Endothelial cell (in vitro differentiated cells): ENCODE measurements at places on chromosomes 6 and 20.
A peak's percentile ranks its signal among the peaks of the same experiment; 100 is the strongest.

DNA sequence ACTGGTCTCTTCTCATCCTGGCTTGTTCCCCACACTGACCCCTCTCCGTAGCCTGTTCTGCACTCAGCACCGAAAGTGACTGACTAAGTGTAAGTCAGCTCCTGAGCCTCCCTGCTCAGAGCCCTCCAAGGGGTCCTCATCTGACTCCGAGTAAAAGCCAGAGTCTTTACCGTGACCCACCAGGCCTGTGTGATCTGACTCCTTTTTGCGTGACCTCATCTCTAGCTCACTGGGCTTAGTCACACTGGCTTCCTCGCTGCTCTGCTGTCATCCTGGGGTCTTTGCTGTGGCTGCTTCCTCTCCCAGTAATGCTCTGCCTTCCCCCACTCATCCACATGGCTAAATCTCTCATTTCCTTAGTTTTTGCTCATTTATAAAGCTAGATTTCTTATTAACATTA lies 116.6 kb downstream of the PLCB4 start:
- no peak for DNase-seq

DNA sequence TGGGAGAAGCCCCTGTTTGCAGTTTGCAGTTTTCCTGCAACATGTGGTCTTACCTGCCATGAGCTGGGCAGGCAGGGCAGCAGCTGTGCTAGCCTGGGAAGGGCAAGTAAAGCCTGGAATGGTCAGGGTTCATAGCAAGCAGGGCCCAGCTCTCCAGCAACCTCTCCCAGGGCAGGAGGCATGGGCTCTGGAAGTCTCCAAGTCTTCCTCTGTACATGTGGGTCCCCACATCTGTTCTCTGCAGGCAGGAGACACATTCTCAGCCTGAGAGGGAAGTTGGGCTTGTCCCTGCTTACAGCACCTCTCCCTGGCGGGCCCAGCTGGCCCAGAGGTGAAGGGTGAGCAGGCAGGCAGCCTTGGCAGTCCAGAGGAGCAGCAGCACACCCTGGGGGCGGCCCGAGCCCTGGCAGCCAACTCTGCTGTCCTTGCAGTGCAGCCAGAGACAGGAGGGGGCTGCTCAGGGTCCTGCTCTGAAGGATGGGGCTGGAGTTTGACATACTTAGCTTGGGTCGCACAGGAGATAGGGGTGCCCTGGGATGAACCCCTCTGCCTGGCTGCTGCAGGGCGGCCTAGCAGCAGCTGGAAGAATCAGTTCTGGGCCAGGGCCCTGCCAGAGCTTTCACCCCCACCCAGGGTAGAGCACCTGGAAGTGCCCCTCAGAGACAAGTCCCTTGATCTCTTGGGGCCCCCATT lies 176.0 kb downstream of the MRPL14 start:
- peak; percentile 58 for DNase-seq

DNA sequence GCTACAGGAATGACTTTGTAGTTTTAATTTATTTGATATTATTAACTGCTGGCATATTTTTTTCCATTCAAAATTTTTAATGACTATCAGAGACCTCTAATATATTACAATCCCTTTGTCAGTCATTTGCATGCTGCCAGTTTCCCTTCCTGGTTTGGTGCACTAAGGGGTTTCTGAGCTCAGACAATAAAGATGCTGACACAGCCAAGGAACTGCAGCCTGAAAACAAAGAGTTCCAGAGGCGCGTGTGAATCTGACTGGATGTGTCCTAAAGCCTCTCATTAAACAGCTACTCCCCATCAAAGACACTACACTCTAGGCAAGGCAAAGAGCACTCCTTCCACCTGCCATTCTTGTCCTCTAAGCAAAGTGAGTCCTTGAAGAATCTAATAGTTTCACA lies 116.8 kb upstream of the DST start:
- DNase-seq, result no peak

GRCh38 chr6:41965429-41966213 lies 24.0 kb upstream of the CCND3 start:
- DNase-seq, result peak; percentile 34

- DNase-seq, result no peak
These were observed 5.6 kb upstream of the GJB7 start for GRCh38 chr6:87334683-87335082.

DNA sequence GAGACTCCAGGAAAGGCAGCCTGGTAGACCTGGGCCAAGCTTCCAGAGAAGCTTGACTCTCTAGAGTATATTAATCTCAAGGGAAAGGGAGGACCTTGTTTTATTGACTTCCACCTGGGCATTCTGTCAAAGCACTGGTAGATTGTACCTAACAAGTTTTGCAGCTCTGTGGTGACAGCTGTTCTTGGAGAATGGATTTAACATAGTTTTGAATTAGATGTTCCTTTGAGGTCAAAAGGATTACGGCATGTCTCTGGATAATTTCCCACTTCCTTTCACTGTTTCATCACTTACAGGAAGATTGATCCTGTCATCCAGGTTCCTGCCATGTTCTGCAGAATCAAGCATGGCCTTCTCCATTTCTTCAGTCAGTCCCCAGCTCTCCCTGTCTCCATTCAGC lies 246.0 kb downstream of the PHACTR1 start:
- no peak for DNase-seq

DNA sequence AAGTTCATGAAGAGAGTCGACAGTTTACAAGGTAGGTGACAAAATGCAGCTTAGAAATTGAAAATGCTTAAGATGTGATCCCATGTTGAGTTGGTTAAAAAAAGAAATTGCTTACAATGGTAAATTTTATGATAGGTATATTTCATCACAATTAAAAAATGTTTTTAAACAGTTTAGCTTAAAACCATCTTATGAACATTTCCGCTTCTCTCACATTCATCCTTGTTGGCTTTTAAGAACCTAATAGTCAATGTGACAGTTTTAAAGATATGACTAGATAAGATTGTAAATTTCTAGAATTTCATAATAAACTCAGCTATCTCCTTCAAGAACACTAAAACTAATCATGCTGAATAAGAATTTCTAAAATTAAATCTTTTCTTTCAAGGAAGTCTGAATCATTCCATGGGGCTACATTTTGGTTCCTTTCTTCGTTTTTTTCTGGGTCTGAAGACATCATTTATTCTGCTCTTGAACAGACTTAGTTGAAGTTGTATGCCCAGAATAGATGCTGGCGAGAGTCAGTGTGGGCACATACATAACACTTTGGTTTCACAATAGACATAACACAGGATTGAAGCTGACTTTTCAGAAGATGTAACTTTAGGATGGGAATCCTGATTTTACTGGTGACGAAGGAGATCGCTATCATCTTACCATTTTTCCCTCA lies 35.9 kb upstream of the LTV1 start:
- no peak for DNase-seq

GRCh38 chr20:59662161-59662560 lies 57.8 kb downstream of the PHACTR3 start:
- DNase-seq, result no peak

DNA sequence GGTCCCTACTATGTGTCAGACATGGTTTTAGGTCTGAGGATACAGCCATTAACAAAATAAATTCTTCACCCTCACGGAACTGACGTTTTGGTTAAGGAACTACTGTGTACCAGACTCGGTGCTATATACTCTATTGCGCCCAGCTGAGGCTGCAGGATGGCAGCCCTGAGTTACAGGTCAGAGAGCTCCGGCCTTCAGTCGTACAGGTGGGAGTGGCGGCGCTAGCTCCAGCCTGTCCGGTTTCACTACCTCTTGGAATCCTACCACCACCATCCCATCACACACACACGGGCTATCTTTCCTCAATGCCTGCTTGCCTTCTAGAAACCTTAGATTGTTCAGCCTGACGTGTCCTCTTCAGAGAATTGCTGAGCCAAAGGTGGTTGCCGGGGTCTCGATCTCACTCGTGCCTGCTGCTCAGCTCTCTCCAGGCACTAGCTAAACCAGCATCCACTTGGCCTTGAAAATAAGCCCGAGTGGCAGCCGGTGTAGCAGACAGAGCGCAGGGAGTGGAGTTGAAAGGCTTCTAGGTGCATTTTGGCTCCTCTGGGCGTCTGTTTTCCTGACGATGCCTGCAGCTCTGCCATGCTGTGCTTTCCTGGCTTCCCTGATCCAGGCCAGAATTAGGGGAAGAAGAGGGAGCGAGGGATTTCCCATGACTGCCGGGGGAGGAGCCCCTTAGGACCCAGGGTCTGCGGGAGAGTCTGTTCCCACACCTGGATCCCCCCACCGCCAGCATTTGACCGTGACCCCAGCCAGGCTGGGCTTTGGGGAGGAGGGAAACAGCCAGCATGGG lies 1.1 kb upstream of the TCF15 start:
- no peak for DNase-seq

GRCh38 chr6:167710363-167710920 lies 116.3 kb upstream of the AFDN start:
- no peak for DNase-seq

DNA sequence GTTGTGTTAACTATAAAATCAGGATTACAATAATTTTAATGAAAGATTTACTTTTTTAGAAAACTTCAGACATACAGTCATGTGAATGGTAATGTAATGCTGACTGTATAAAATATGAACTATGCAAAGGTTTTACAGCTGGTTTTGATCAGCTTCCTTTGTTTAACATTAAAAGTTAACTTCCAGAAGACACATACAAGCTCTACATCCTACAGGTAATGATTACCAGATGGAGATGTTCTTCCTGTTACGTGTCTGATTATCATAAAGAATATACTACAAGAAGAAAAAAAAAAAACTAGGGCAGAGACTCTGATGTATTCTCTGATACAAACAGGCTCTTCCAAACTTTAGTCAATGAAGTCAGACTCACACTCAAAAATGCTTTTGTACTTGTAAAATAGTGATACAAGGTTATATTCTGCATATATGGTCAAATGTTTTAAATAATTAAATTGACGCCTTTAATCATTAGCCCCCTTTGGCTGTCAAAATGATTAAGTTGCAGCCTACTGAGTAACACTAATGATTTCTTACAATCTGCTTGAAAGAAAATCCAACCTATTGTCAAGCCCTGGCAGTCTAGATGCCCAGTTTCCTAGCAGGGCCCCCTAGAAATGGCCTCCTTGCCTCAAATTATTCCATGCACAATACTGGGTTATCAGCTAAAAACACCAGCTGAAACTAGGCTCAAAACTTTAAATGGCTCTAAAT lies 251.8 kb upstream of the RUNX2 start:
- DNase-seq, result no peak

DNA sequence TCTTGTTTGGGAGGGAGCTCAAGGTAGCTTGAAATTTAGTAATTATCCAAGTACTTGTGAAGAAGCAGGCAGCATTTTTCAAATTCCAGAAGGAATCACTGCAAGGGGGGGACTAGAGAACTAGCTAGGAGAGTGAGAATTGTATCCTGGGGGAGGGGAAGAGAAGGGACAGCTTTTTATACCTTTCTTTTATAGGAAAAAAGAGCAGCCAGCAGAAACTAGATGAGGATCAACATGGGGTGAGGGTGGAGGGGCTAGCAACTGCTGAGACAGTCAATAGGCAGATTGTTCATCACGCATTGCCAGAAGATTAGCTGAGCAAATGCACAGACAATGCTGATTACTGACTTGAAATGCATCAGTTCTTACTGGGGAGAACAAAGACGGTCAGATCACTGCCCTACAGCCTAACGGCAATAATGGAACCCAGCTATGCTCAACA lies 514.3 kb upstream of the CITED2 start:
- DNase-seq, result no peak
